ENCODE measurements at places on chromosomes 4 and X.

GRCh38 chr4:44845309-44845708, 119.0 kb upstream of the GNPDA2 start:
- DNase-seq = no peak

DNA sequence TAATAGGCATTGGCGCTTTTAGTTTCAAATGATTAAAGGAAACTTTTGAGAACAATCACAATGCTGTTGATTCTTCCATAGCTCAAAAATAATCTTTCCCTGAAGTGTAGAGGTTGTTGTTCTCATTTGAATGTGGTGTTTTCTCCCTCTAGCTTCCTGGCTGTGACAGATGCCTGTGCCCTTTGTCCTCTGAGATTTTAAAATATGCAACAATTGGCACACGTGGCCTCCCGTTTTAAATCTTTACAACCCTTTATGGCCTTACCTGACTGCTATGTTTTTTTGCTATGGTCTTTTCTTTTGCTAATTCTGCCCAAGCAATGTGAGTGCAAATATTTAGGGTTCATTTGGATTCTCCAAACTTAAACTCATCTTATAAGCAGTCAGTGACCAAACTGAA, 22.9 kb upstream of the CASK start:
- DNase-seq = no peak

GRCh38 chr4:23929248-23929647, 39.4 kb upstream of the PPARGC1A start:
- DNase-seq = no peak

DNA sequence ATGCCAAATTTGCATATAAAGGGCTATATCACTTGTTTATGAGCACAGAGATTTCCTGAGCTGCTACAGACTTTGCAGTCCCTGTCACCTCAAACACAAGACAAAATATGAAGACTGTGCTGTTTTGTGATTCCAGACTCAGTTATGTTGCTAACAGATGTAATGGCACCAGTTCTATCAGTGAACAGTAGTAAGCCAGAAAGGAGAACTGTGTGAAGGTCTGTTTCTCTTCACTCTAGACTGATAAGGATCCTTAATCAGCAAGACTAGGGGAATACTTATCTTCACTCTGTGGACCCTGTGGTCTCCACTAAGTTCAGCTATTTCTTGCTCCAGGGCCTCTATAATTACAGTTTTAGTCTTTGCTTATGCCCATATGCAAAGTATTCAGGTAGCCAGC, 82.7 kb downstream of the ANXA5 start:
- no peak for DNase-seq

- DNase-seq = no peak
Measured at GRCh38 chrX:108640817-108641216, 95.5 kb downstream of the IRS4 start.

DNA sequence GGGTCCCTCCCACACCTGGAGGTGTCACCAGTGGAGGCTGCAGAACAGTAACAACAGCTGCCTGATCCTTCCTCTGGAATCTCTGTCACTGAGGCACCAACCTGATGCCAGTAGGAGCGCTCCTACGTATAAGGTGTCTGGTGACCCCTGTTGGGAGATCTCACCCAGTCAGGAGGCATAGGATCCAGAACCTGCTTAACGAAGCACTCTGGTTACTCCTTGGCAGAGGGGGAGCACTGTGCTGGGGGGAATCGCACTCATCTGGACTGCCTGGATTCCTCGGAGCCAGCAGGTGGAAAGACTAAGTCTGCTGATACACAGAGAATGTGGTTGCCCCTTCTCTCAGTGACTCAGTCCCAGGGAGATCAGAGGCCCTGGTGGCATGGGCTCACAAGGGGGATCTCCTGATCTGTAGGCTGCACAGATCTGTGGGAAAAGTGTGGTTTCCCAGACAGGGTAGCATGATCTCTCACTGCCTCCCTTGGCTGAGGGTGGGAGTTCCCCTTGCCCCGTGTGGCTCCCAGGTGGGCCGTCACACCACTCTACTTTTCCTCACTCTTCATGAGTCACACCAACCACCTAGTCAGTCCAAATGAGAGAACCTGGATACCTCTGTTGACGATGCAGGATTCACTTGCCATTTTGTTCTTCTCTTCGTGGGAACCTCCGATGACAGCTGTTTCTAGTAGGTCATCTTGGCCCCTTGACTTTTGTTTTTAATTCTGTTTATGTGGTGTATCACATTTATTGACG, 305.9 kb downstream of the IDS start:
- no peak for DNase-seq

DNA sequence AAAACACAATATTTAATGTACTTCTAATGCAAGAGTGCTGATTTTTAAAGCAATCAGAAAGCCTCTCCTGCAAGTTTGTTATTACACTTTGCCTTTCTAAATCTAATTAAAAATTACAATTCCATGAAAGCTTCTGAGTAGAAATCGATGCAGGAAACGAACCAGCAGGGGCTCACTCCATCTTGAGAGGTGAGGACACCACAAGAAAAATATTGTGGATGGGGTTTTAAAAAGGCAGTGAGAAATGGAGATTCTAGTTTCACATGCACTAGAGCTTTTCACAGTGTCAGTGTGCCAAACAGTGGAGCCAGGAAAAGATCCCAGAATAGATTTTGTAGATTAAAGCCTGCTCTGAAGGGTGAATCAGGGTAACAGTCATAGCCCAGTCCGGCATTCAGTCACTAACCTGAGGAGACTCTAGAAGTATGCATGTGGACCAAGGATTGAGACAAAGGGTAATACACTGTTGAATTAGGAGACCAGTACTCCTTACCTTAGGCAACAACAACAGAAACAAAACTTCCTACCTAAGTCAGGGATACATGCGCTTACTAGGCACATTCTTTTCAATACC, 362.3 kb downstream of the NAF1 start:
- DNase-seq = no peak

DNA sequence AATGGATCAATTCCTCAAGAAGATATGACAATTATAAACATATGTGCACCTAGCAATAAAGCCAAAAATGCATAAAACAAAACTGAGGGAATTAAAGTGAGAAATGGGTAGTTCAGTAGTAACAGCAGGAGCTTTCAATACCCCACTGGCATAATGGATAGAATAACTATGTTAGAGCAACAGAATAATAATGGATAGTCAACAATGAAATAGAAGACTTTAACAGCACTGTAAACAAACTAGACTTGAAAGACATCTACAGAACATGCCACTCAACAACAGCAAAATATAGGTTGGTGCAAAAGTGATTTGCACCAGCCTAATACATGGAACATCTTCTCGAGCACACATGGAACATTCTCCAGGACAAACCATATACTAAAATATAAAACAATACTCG, 20.0 kb upstream of the MBNL3 start:
- no peak for DNase-seq

GRCh38 chrX:56974408-56974807, 20.9 kb downstream of the SPIN3 start:
- DNase-seq = no peak

DNA sequence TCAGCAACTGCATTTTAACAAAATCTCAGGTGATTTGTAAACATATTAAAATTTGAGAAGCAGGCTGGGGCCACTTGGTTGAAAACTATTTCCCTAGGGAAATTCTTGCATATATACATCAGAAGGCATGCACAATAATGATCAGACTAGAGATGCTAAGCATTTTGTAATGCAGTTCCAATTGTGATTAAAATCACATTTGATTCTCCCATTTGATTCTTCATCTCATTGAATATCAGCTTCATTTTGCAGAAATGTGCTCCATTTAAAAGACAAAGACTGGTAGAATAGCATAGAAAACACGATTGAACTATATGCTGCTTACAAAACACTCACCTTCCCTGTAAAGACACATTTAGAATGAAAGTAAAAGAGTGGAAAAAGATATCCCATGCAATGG, 32.4 kb upstream of the FHIP1A start:
- no peak for DNase-seq

DNA sequence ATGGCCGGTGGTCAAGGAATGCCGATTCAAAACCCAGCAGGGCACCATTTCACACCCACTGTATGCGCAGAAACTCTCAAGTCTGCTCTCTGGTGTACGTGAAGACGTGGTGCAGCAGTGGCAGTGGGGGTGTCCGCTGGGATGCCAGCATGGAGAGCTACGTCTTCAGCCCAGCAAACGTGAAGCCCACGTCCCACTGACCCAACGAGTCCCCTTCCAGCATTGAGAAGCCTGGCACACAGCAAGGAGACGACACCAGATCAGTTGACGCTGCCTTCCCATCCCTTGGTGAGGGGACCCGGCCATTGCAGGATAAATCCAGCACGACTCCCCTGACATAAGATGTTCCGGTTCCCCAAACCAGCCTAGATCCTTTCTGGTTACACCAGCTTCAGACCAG, 2.2 kb upstream of the PLXNB3 start:
- no peak for DNase-seq

DNA sequence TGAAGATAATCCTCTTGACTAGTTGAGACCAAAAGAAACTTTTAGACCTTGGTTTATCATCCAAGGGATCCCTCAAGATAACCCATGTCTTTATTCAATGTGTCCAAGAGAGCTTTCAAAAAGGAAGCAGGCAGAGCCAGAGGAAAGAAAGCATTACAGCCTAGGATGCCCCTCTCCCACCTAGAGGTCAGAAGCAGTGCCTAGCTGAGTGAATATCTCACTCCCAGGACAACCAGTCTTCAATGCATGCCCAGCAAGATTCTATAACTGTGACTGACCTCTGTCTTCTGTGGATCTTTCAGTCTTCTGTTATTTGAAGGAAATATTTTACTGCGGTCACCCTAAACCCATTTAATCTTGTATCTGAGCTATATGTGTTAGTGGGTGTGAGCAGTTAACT, 537.2 kb upstream of the CPEB2 start:
- DNase-seq = no peak

- no peak for DNase-seq
Measured at GRCh38 chrX:63283348-63283747, 67.8 kb downstream of the SPIN4 start.

GRCh38 chr4:157315968-157316367, 95.4 kb downstream of the GRIA2 start:
- DNase-seq = no peak

DNA sequence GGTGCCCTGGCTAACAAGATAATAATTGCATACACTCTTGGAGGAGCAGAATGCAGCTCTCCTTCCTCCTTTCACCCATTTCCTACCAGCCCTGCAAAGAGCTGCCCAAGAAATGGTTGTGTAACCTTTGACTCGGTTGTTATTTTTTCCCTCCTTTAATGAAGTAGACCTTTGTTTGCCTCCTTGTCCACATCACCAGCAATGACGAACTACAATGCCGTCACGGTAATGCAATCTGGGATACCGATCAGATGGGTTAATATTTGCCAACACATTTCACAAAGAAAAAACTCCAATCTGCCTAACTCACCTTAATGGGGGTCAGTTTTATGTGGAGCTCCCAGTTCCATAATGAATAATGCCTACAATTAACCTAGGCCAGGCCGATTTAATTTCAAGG, 32.0 kb downstream of the GPRIN3 start:
- no peak for DNase-seq

GRCh38 chr4:119897260-119897659, 169.4 kb downstream of the MAD2L1 start:
- no peak for DNase-seq

DNA sequence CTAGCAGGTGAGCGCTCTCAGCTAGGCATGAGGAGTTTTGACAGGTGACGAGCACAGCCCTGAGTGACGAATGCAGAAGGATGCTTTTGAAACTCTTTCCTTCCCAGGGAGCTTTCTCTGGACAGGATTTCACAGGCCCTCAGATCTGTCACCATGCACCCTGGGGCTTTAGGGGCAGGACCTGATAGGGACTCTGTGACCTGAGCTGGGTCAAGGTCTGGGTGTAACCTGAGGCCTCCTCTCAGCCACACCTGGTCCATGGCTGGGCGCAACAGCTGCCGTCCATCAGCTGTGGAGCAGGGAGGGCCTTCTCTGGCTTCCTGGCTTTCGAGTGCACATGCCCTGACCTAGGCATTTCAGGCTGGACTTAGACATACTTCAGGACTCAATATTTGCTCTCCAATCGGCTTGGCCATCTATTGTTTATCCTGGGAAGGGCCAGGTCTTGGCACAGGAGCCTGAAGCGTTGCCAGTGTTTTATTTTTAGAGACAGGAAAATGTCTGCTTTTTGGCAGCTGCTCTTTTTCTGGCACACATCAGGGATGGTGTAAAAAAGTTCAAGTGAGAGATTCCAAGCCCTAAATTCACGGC, 56.4 kb downstream of the C4orf51 start:
- DNase-seq = no peak

DNA sequence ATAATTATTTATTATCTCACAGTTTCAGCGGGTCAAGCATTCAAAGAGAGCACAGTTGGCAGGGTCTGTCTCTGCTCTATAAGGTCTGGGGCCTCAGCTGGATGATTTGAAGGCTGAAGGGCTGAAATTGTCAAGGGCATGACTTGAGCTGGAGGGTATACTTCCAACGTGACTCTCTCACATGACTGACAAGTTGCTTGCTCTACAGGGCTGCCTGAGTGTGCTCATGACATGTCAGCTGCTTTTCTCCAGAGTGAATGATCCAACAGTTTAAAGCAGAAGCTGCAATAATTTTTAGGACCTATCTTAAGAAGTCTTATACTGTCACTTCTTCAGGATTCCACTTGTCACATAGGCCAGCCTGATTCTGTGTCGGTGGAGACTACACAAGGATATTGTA, 51.2 kb downstream of the TIGD2 start:
- DNase-seq = no peak

GRCh38 chr4:151173871-151174270, 74.4 kb downstream of the RPS3A start:
- no peak for DNase-seq

DNA sequence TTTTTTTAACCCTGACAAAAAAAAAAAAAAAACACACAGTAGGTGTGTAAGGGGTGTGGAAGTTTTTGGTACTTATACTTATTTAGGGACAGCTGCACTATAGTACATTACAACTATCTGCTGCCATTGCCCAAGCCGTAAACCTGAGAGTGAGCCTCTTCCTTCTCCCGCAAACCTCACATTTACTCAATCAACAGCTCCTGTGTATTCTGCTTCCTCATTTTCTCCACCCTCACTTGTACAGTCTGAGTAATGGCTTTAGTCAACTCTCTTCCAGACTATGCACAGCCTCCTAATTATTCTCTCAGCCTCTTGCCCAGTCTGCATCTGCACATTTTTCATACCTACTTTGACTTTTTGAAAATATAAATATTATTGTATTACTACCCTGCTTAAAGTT, 362.0 kb downstream of the ADAM29 start:
- DNase-seq = no peak

DNA sequence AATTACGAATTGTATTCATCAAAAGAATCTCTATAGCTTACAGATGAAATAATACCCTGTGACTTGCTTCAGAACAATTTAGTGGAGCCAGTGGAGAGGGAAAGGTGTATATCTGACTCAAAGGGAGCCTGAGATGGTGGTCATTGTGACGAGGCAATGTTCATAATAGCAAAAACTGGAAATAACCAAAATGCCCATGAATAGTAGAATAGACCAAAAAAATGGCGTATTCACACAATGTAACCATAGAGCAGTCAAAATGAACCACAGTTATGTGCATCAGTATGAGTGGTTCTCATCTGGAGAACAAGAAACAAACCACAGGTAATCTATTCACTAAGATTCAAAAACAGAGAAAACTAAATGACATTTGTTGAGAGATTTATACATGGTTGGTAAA, 125.3 kb upstream of the CLNK start:
- DNase-seq = no peak
